ENCODE measurements at places on chromosomes 3 and 15.

DNA sequence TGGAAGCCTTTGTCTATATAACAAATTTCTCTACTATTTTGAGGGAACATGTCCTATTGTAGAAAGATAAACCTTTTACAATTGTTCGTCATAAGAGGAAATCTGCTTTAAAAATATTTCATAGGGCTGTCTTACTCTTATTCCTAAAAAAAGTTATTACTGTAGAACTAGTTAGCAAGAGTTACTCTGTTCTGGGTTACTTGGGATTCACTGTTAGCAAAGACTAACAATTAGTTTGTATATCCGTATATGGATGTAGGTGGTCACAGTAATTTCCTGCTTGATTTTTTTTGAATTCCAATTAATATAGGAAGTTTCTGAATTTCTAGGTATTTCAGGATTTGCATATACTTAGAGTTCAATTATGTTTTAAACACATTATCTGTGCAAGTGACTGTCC lies 413.5 kb downstream of the RBMS3 start:
- no peak for ATAC-seq

GRCh38 chr3:160065282-160065681 lies 76.6 kb downstream of the IL12A start:
- ATAC-seq: no peak

DNA sequence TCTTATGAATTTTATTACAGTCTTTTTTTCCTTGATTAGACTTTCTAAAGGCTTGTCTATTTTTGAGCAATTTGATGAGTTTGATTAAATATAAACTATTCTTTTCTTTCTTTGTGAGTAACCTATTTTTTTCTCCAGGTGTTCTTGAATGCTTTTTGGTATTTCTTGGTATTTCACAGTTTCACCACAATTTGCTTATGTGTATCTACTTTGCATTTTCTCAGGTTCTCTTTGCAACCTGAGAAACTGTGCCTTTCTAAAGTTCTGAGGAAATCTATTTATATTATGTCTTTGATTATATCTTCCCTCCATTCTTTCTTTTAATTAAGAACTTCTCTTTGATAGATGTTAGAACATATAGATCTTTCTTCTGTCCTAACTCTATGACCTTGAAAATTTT lies 117.1 kb upstream of the MLF1 start:
- ATAC-seq: no peak

DNA sequence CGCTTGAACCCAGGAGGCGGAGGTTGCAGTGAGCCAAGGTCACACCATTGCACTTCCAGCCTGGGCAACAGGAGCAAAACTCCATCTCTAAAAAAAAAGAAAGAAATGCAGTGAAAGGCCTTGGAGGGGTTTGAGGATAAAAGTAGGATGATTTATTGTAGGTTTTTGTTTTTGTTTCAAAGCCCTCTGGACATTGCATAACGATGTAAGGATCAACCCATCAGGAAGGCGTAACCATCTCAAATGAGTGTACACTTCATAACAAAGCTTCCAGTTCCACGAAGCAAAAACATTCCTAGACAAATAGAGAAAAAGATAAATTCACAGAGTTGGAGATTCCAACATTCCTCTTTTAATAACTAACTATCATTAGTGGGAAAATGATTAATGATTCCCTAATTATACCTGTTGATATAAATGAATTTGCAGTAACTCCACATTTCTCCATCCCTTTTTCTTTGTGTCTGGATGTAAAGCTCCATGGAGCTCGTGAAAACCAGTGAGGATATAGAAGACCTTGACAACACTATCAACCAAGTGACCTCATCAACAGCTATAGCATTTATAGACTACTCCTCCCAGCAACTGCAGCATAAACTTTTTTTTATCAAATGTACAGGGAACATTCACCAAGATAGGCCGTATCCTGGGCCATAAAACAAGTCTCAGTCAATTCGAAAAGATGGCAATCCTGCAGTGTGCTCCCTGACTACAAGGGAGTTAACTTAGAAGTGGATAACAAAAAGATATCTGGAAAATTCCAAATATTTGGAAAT lies 48.7 kb upstream of the PPP4R2 start:
- ATAC-seq: no peak

DNA sequence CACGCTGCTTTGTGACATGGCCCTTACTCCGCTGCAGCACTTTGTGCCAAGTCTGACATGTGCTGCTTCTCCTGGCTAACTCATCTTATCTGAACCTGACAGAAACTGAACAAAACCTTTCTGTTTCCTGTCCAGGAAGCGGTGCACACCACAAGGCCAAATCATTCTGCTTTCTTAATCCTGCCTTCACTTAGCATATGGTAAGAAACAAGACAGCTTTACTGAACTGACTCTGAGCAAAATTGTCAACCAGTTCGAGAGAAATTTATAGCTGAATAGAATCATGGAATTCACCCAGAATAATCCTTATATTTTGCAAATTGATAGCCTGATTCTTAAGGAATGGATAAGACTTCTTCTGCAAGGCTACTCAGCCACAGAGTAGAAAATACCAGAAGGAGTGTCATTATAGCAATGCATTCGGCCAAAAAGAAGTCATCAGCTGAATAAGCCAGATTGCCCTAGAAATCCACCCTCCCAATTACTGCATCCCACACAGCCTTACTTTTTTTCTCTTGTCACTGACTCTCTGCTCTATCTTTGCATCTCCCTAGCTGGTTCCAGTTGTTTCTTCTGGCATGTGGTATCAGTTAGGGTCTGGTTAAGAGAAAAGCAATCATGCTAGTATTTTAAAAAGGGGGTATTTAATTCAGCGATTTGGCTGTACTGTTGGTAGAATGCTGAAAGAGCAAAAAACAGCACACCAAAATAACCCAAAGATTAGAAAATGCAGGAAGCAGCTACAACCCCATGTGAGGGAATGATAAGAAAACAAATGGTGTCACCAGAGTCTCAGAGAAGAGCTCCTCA lies 41.6 kb upstream of the STRIT1 start:
- ATAC-seq: no peak

GRCh38 chr3:59517388-59517787 lies 467.6 kb upstream of the CFAP20DC start:
- ATAC-seq: no peak

GRCh38 chr15:63043335-63044076 lies 959 bp downstream of the TPM1 start:
- no peak for ATAC-seq

DNA sequence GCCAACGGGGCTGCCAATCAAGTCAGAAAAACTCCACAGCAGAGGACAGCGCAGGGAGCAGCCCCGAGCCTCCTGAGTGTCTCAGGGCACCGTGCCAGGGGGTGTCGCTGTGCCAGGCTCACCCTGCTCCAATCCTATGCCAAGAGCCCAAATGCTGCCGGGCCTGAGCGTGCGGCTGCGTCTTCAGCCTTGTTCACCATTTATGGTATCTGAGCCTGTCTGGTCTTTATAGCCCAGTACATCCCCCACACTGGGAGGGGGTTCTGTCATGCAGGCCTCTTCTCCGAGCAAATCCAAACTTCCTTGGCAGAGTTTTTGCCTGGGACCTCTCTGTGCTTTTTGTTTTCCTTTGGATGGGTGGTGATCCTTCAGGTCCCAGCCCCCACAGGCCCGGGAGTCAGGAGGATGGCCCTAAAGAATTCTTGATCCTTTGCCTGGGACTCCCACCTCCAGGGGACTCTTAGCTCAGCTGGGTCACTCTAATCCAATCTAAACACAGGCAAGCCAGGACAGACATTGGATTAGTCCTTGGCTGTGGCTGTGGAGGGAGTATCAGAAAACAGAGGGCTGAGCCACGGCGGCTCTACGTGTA lies 135.1 kb upstream of the HACD2 start:
- ATAC-seq: no peak

GRCh38 chr3:5388091-5388490 lies 200.6 kb downstream of the EDEM1 start:
- ATAC-seq: no peak

All from activated CD4-positive, CD25-positive, alpha-beta regulatory T cell treated with anti-CD3 and anti-CD28 coated beads, Interleukin-2, amount 50 U/mL, for 24 hours (primary cell).